Right lobe of liver (tissue), 6 donors: ENCODE measurements at places on chromosomes 3 and 15.

GRCh38 chr3:6452974-6453373, 407.9 kb upstream of the GRM7 start:
- no peak for DNase-seq

DNA sequence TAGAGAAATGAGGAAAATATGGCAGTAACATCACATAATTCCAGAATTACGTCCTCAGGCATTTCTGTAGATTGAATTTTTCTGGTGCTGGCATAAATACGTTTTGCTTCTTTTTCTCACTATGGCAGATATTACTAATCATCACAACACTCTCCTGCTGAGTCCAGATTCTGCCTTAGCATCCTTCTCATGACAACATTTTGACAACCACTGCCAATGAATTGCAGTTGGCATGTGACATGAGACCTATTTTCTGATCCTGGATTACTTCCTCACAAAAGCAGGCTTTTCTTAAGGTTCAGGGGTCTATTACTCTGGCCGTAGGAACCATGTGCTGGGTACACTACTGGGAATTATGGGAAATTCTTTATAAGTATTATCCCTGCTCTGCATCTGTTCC, 22.5 kb upstream of the ARL6 start:
- no peak for DNase-seq

DNA sequence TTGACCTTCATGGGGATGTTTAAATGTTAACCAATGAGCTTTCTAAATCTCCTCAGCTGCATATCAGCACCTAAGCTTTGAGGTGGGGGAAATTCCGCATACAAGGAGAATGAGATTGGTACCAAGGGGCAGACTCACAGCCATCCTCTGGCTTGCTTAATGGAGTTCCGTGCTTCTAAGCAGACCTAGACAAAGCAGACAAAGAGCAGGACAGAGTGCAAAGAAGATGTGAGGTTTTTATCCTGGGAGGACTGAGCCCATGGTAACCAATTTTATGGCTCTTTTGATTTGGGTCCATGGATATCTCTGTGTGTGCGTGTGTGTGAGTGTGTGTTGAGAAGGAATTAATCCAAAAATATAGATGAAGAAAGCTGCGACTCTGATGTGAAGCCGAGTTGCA, 7.5 kb downstream of the TAFA4 start:
- DNase-seq: no peak

DNA sequence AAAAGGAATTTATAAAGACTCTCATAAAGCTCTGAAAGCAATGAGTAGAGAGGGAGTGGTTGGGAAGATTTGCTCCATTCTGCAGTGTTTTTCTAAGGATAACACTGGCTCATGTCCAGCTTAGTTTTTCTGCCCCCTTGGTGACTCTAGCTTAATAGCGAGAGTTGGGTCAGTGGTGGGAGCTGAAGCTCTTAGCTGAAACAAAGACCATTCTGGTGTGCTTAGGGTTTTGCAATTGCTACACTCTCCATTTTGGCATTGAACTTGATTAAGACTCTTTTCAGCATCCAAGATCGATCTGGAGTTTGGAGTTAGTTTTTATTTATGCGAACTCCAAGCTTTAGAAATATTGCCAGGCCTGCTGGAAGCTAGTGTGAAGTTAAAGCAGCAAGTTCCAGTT, 98.0 kb downstream of the ATG7 start:
- no peak for DNase-seq

DNA sequence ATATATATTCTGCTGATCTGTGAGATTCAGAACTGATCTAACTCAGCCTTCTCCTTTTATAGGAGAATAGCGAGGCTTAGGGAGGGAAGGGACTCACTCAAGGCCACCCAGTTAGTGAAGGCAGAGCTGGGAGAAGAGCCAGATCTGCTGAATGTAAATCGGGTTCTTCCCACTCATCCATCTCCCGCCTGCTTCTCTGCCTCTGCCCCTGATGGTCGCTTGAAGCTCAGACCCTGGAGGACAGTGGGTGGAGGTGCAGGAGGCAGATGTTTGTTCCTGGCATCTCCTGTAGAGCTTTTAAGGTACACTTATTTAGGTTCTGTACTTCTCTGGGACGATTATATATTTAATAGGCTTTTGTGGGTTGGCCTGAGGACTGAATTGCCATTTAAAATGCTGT, 4.3 kb downstream of the PDIA5 start:
- DNase-seq: no peak

DNA sequence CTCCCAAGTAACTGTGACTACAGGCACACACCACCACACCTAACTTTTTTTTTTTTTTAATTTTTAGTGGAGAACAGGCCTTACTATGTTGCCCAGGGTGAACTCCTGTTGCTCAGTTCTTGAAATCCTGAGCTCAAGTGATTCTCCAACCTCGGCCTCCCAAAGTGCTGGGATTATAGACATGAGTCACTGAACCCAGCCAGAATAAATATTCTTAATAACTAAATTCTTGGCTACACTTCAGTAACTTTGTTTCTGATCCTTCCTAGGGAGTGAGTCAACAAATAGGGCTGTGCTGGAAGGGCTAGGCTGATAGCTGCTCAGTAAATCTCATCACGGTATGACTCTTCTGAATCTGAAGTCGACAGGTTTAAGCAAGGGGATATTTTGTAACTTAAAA, 56.6 kb downstream of the P3H2 start:
- no peak for DNase-seq

DNA sequence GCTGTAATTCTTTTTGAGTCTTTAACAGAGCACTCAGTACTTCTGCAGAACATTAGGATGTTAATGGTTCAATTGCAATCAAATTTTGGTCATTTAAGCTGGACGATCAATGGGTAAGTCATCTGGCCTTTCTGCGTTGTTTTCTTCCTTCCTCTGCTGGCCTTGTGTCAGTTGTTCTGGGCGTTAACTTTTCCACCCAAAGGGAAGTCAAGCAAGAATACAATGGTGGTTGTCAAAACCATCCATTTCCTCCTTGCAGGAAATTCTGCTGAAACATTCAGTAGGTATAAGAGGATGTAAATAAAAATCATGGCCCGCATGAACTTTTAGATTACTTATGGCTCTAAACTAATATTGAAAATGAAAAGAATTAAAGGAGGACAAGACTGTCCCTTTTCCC, 584.0 kb downstream of the GRM7 start:
- no peak for DNase-seq

DNA sequence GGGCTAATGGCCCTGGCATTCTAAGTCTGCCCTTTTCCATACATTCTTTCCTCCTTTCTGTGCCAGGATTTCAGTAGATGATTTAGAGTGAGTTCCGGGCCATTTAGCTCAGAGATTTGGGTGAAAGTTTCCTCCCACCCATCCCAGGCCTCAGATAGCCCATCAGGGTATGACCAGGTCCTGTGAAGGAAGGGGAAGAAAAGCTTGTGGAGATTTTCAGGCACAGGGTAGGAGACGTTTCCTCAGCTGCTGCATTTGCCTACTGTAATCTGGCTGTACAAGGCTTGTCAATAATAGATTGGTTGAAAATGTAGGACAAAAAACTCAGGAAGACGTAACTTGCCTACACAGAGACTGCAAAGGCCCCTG, 63.2 kb upstream of the BCL6 start:
- DNase-seq: no peak

DNA sequence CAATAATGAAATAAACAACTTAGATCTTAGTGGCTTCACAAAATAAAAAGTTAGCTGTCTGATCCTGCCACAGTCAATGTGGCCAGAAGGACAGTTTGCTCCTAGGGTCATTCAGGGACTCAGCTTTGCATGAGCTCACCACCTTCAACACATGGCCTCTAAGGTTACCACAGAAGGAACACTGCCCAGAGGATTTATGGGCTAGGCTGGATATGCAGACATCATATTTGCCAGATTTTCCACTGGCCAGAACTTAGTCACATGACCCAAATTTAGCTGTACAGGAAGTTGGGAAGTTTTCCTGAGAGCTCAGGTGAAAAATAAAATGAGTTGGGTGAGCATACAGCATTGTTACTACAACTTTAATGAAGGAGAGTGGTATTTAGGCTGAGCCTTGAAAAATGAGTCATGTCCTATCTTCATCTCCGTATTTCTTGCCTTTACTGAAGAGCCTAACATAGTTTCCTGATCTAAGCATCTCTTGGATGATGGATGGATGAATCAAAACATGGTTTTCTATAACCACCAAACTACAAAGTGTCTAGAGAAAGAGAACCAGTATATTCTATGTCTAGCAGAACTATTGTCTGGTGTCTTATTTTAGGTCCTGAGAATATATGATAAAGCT, 54.9 kb upstream of the TMEM108 start:
- DNase-seq: no peak

DNA sequence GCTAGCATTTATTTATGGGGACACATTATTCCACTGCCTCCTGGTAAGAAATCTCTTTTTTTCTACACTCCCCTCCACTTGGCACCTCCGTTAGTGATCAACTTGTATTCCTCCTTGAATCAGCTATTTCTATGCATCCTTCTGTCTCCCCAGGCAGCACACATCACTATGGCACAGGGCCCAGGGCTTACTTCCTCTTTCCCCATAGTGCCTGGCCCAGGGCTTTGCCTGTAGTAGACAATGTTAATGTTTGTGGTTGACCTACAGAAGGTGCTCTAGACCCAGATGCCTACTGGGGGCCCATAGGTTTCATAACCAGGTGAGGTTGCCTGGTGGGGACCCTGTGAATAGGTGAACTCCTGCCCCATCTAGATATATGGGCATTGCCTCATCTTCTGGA, 44.9 kb downstream of the EPHB1 start:
- no peak for DNase-seq

GRCh38 chr15:98126326-98127085, 166.0 kb downstream of the ARRDC4 start:
- no peak for DNase-seq

DNA sequence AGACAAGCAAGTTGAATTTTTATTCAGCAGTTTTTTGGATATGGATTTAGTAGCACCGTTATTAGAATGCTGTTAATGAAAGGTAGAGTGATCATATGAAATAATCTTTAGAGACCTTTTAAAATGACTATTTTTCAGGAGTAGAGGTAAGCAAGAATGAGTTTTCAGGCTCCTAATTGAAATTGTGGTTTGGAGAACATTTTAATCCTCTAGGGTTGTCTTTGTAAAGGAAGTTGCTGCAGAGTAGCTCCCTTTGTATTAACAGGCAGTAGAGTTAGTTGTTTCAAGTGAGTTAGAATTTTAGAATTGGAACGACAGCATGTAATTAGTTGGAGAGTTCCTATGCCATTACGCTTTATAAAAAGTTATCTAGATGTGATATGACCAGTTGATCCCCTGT, 27.2 kb upstream of the EDEM1 start:
- no peak for DNase-seq

GRCh38 chr15:97144377-97144711, 813.8 kb downstream of the NR2F2 start:
- DNase-seq: no peak

DNA sequence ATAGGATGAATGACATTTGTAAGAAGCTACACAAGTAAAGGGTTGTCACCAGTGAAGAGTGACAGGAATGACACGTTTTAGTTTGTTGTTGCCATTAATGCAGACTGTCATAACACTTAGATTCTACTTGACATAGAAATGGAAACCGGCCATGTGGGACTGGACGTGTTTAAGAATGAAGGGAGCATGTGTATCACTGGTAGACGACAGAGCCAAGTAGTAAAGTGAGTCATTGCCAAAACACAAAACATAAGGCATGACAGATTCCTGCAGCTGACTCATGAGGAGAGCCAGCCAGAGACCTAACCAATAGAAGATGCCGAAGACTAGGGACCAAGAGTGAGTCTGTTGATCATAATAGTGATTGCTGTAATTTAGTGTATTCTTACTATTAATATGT, 106.2 kb upstream of the PLAAT1 start:
- DNase-seq: no peak

DNA sequence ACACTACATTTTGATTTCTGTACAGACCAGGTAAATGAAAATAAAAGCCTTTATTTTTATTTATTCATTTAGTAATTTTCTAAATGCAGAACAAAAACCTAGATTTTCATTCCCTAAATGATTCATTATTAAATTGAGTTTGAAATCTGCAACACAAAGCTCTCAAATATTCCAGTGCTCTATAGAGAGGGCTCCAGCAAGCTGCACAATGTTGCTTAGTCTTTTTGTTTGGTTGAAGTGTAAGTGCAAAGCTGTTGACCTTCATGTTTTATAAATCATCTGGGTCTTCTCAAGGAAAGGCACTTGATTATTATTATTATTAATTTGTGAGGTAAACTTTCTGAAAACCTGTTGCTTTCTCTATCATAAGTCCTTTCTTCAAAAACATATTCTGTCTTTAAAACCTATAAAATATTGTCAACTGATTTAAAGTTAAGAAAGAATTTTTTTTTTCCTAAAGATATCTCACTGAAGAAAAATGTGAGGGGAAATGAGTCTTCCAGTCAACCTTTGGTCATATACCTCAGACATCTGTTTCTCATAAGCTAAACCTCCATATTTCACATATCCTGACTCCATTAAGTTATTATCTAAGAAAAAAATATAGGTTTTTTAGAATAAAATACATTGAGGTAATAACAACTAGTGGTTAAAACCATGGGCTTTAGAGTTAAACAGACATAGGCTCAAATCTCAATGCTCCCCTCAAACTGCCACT, 100.7 kb downstream of the ZIC4 start:
- DNase-seq: no peak

DNA sequence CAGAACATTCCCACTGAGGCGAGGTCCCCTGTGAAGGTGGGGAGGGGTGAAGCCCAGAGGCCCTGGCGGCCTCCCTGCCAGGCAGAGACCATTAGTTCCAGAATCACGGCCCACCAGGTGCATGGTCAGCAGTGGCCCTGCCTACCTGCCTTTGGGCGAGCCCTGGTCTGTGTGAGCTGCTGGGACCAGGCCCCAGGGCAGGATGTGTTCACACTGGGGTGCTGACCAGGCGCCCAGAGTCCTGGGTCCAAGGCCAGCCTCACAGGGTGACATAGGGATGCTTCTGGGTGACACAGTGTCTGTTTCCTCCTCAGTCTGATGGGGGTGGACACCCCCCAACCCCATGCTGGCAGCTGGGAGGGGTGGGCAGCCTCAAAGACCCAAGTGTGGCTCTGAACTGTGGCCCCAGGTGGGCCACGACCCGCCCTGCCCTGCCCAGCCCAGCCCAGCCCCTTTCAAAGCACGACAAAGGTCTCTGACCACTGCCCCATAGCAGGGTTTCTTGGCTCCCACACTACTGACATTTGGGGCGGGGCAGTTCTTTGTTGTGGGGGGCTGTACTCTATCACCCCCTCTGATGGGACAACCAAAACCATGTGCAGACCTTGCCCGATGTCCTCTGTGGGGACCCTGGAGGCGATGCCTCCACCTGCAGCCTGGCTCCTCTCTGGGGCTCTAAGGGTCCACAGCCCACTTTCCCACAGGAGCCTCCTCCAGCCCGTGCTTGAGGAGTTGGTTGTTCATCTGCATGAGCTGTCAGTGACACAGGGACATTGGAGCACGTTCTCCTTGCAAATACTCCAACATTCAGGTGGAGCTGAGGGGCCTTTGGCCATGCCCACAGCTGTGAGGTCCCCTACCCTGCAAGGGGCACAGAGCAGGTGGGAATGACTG, 44.8 kb upstream of the SLC41A3 start:
- peak; percentile 11 for DNase-seq

DNA sequence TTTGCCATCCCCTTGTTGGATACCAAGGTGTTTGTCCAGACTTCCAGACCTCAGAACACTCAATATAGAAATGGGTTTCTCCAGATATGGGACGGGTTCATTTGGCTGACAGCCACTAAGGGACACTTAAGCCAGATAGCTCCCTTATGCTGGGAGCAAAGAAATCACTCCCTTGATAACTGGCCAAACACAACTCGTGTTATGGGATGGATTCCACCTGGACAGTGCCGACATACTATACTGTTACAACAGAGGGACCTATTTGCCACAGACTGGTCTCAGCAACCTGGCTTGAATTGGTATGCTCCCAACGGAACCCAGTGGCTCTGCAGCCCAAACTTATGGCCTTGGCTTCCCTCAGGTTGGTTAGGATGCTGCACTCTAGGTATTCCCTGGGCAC, 114.0 kb upstream of the PLCL2 start:
- DNase-seq: no peak
